ENCODE measurements at places on chromosomes 12 and 14.

GRCh38 chr14:76957224-76957891 lies 71.2 kb downstream of the IRF2BPL start:
- no peak for DNase-seq

DNA sequence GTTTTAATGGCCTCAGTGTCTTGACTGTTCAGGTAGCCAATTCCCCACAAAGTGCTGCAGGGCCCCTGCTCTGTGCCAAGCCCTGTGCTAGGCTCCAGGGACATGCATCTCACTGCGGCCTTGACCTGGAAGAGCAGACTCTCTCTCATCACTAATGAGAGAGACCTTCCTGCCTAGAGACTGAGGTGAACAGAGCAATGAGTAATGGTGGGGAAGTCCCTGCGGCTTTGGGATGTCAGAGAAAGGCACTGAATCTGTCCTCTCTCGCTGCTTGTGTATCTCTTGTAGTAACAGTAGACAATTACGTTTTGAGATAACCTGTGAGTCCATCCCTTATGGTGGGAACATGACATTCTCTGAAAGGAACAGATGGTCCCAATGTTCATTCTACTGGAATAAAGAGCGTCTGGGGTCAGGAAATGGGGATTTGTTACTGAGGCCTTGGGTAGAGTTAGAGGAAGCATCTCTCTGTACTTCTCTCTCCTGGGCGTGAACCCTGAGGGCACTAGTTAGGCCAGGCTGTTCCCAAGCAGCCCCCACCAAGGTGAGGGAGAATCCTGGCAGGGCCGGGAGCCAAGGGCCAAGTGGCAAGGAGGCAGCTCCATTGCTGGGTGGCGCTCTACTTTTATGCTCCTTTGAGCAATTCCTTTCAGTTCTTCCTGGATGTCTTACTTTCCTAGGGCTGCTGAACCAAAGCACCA lies 13.5 kb downstream of the NFATC4 start:
- DNase-seq, result no peak

GRCh38 chr12:65630555-65630954 lies 193.7 kb upstream of the HMGA2 start:
- no peak for DNase-seq

DNA sequence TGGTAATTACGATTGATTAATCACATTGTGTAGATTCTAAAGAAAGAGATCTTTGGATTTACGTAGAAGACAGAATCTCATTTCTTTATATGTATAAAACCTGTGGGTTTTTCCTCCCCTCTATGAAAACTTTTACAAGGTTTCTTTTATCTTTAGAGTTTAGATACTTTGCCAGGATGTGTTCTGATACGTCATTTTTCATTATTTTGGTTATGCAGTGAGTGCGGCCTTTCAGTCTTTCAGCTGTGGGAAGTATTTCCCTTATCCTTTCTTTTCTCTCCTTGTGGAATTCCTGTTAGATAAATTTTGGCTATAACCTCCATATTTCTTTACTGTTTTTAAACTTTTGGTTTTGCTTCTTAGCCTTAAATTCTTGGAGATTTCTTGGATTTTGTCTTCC lies 92.7 kb downstream of the TTLL5 start:
- DNase-seq, result no peak

DNA sequence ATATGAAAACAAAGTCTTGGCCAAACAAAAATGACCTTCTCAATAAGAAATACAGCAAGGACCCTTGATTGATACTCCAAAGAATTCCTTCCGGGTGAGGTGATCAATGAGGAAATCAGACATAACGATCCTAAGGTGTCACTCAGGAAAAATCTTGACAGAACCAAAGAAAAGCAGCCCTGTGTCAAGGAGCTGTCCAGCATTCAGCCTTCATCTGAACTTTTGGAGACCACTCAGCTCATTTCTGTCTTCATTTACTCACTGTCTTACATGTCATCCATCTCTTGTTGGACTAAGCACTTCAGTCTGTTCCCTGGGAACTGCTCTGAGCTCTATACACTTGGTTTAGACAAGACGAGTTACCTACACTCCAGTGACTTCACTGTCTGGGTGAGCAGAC lies 179.9 kb downstream of the GRIN2B start:
- no peak for DNase-seq

DNA sequence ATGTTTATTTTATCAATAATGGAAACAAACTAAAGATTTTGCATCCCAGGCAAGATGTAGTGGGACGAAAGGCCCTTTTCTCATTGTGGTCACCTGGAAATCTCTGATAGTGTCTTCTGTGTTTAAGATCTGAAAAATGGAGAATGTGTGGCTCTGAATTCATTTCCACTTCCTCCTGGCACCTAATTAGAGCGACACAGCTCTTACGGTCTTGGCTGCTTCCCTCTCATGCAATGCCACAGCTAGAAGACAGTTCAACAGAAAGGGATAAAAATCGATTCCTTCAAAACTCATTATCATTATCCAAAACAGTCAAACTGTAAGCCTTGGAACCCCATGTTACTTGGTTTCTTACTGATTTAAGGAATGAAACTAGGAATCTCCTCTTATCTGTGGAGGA lies 9.3 kb downstream of the ST8SIA1 start:
- DNase-seq, result no peak

DNA sequence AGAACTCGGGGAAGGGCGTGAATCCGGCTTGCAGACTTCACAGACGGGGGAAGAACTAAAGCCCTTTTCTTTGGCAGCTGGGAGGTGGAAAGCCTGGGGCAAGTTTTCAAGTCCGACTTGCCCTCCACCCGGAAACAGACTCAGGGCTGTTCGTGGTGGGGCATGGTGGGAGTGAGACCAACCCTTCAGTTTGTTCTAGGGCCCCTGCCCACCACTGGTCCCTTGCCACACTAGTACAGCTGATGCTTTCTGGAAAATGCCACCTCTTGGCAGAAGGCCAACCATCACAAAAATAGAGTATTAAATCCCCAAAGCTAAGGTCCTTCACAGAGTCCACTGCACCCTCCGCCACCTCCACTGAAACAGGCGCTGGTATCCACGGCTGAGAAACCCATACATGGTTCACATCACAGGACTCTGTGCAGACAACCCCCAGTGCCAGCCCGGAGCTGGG lies 50.4 kb upstream of the DDX11 start:
- DNase-seq, result no peak

DNA sequence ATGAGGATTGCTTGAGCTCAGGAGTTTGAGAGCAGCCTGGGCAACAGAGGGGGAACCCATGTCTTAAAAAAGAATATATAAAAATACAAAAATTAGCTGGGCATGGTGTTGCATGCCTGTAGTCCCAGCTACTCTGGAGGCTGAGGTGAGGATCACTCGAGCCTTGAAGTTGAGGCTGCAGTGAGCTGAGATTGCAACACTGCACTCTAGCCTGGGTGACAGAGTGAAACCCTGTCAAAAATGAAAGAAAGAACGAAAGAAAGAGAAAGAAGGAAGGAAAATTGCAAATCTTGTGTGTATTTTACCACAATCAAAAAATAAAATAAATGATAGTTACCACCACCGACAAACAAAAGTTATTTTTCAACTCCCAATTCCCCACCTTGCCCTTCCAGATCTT lies 45.3 kb downstream of the SPRING1 start:
- DNase-seq, result no peak

GRCh38 chr14:101783260-101784016 lies 21.9 kb downstream of the PPP2R5C start:
- DNase-seq, result no peak

GRCh38 chr12:108063192-108063591 lies 65.9 kb upstream of the WSCD2 start:
- DNase-seq, result no peak

- no peak for DNase-seq
Measured at GRCh38 chr12:67692966-67693365, 44.4 kb downstream of the DYRK2 start.

DNA sequence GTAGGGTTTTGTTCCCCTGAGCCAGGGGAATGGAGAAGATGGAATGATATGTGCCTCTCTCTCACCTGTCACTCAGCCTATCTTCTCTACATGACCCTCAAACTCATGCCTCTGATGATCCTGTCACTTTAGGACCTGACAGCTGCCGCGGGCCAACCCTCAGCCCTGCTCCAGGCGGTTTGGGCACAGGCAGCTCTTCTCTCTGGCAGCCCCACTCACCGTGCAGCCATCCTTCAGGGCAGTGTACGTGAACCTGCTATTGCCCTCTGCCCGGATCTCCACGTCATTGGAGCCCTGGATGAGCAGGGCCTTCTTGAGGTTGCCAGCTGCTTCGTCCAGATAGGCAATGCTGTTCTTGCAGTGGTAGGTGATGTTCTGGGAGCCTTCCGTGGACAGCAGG lies 10.5 kb downstream of the TMEM106C start:
- DNase-seq, result no peak

DNA sequence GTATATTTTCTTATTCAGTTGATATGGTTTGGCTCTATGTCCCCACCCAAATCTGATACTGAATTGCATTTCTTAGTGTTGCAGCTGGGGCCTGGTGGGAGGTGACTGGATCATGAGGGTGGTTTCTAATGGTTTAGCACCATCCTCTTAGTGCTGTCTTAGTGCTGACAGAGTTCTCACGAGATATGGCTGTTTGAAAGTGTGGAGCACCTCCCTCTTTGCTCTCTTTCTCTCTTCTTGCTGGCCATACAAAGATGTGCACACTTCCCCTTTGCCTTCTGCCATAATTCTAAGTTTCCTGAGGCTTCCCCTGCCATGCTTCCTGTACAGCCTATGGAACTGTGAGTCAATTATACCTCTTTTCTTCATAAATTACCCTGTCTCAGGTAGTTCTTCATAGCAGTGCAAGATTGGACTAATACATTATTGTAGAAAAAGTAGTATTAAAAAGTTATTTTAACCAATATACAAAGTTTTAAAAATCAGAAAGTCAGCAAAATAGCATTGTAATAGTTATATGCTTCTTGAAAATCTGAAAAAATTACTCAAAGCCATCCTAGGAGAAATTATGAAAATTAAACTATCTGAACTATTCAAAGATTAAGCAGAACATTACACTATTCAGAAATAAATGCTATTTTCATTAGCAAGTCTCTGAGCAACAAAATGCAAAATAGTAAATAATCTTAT lies 84.1 kb downstream of the PPP1R12A start:
- no peak for DNase-seq

DNA sequence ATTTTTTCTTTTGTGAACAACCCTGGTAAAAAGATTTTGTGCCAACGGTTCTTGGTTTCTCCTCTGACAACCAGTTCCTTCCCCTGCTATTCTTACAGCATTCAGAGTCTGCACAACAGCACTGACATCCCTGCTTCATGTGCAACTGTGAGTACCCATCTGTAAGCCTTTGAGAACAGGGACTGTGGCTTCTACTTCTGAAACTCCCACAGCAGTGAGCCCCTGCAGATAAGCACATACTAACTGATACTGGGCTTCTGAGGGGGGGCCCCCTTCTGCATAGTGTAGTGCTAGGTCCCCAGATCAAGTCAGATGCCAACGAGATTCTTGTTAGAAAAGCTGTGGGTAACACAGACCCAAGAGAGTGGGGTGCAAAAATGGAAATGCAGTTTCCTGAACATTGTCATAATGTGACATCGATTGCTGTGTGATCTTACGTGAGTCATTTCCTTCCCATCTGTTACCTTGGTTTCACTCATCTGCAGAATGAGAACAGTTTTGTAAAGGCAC lies 11.1 kb upstream of the NINJ2 start:
- DNase-seq, result no peak

DNA sequence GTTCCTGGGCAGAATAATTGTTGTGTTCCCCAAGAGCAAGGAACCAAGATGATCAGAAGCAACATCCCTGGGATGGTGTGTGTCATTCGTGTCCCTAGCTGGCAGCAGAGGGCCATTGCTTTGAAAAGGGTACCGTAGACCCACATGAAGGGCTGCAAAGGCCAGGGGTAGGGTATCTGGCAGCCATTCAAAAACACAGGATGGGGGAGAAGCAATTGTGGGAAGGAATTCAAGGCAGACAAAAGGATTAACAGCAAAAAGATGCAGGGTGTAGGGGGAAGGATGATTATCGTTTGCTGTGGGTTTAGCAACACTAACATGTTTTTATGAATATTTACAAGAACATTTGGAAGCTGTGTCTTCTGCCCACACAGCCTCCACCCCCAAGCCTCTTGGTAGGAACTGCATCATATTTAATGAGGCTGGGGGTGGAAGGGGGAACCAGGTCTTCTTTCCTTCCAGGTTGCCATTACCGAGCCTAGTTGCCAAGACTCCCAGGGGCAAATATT lies 169.0 kb upstream of the G2E3 start:
- no peak for DNase-seq

GRCh38 chr12:93925585-93926205 lies 222.7 kb upstream of the PLXNC1 start:
- DNase-seq, result no peak

DNA sequence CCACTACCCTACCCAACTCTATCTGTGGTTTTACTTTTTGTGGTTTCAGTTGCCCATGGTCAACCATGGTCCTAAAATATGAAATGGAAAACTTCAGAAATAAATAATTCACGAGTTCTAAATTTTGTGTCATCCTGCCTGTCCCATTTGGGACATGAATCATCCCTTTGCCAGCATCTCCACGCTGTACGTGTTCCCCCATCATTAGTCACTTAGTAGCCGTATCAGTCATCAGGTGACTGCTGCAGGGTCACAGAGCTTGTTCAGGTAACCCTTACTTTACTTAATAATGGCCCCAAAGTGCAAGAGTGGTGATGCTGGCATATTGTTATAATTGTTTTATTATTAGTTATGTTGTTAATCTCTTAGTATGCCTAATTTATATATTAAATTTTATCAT lies 209.9 kb downstream of the ITPR2 start:
- no peak for DNase-seq

GRCh38 chr12:10558301-10558700 lies 52.6 kb downstream of the EIF2S3B start:
- no peak for DNase-seq

- no peak for DNase-seq
Measured at GRCh38 chr14:79544698-79545070, 666.6 kb downstream of the DIO2 start.

DNA sequence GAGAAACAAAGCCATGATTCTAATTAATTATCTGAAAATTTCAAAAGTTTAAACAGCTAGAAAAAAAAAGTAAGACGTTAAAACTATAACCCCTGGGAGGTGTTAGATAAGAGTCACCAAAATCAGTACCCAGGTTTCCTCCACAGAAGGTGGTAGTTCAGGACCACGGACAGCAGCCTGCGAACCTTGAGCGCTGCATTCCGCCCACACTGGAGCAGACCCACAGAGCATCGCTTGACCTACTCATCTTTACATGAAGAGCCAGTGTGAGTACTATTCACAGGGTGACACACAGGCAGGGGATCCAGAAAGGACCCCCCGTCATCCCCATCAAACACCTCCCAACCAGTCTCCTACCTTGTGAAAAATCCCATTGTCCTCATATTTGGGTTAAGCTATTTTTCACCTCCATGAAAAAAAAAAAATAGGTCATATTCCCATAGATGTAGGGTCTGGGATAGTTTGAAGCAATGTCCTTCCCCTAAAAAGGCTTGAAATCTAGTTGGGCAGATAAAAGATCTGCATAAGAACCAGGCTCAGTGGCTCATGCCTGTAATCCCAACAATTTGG lies 8.8 kb upstream of the CHGA start:
- DNase-seq, result no peak
